ENCODE measurements at places on chromosomes 16 and 17.

DNA sequence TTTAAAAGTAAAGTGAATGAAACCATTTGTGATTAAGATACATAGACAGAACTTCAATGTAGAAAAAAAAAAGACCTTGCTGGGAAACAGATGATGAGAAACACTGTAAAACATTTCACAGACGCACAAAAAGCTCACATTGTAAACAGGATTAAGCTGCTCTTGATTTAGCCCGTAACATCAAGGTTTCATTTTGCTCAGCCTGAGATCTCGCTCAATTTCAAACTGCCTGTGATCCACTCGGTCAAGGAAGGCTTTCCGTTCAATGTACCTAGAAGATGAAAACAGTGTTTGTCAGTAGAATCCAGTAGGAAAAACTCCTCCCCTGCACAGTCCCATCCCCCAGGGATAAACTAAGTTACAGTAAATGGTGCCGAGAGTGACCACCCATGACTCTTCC is 42.3 kb upstream of the BCAR1 start:
- DNase-seq, result no peak

- DNase-seq, result no peak
These were observed 21.7 kb upstream of the UBTF start for GRCh38 chr17:44241106-44241624.

DNA sequence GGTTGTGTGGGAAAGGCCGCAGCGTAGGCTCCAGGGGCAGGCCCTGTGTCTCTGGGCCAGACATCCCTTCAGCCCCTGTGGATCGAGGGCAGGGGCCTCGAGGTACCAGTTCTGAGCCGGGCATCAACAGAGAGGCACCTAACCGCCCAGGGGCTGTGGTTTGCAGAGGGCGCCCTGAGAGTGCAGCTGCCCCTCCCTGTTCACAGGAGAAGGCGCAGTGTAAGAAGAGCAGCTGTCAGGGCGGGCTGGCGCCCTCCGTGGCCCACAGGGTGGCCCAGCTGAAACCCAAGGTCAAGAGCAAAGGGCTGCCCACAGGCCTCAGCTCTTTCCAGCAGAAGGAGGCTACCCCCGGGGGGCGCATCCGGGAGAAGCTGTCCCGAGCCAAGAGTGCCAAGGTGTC is 56.5 kb downstream of the ACTG1 start:
- no peak for DNase-seq

DNA sequence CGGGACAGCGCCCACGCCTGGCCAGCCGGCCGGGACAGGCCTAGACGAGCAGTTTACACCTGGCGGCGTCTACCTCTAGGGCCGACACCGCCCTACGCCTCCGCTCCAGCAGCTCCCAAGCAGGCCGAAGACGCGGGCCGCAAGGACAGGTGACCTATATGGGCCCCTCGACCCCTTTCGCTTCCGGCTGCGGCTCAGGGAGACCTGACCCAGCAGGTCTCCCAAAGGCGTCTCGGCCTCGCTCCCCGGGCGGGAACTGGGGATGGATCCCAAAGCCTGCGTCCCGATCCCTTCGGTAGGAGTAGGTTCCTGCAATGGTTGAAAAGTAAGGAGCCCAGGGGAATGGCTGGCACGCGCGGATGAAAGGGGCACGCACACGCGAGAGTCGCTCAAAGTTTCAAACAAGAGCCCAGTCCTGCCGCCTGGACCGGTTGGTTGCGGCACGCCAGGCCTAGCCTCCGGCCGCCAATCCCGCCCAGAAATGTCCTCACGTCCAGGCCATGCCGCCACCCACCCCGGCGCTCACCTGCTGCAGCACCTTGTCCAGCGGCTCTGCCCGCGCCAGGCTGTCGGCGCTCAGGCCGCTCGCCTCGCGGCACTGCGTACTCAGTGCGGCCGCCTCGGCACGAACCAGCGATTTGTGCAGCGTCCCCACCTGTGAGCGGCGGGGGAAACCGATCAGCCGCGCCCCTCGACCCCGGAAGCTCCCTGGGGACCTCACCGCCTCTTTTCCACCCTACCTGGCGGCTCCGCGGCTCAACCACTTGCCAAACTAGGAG is 630 bp downstream of the ESRP2 start:
- peak; percentile 49 for DNase-seq

DNA sequence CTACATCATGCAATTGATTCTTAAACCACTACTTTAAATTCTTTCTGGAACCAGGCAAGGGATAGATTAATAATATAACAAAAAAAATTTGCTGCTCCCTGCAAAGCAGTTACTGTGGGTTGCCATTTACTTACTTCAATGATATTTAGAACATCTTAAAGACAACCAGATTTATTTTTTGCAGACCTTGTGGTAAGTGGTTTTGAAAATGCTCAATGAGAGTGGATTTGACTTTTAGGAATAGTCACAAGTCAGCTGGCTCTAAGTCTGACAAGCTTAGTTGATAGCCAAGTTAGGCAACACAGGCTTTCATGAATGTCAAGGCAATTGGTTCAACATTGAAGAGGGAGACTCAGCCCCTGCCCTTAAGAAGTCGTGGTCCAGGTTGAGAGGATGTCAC is 11.8 kb downstream of the MARCHF10 start:
- DNase-seq, result no peak

DNA sequence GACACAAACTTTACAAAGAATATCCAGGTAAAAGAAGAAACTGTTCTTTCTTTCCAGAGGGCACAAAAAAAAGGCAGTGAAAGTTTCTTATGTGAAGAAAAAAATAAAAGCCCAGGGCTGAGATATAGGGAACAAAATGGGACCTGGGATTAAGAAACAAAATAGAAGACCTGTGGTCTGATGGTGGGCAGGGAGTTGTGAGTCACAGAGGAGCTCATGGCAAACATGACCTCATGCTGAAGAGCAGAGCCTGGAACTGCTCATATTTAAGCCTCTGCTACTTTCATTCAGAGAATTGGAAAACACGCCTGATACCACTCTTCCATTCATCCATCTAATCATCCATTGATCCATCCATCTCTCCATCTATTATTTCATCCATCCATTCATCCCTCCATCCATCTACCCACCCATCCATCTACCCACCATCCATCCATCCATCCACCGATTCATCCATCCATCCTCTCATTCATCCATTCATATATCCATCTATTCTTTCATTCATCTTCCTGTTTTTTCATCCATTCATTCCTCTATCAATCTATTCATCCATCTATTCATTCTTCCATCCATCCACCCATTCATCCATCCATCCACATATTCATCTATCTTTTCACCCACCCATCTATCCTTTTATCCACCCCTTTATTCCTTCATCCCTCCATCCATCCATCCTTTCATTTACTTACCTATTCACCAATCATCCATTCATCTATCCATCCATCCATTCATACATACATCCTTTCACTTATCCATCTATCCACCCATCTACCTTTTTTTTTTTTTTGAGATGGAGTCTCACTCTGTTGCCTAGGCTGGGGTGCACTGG is 30.0 kb downstream of the WFDC1 start:
- no peak for DNase-seq

DNA sequence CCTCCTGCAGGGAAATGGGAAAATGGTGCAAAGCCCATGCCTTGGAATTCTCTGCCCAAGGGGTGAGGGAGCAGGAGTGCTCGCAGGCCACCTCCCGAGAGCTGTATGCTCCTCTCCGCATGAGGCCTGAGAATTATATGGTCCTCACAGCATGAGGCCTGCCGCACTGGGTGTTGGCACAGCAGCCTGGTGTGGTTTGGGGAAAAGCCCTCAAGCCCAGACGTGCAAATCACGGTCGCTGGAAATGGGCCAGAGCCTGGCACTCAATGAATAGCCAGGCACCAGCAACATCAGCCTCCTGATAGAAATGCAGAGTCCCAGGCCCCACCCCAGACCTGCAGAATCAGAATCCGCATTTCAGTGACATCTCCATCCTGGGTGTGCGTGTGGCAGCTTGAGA is 156.4 kb upstream of the FOXF1 start:
- no peak for DNase-seq

DNA sequence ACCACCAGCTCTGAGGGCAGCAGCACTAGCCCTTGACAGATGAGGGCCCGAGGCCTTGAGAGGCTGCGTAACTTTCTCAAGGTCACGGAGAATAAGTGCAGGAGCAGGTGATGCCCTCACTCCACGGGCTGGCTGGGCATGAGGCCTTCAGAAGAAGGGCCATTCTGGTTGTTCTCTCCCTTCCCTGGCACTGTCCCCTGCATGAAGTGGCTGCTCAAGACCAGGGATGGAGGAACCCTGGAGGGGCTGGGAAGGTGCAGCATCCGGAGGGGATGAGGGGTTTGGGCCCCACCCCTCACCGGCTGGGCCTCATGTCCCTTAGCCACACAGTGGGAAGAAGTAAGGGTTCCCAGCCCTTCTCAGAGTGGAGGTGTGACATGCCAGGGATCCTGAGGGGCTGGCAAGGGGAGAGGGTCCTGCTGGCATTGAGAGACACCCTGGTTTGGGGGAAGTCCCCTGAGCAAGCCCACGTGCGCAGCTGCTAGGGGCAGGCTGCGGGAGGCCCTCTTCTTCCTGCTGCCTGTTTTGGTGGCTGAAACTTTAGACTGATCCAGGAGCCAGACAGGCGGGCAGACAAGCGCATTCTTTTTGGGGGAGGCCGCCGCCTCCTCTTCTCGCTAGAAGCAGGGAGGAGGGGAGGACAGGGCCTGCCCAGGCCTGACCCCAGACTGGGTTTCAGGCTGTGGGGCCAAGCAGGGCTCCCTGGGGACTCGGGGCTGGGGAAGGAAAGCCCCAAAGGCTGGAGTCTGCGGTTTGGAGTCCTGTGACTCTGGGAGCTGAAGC is 74.0 kb downstream of the N4BP1 start:
- peak; percentile 65 for DNase-seq

DNA sequence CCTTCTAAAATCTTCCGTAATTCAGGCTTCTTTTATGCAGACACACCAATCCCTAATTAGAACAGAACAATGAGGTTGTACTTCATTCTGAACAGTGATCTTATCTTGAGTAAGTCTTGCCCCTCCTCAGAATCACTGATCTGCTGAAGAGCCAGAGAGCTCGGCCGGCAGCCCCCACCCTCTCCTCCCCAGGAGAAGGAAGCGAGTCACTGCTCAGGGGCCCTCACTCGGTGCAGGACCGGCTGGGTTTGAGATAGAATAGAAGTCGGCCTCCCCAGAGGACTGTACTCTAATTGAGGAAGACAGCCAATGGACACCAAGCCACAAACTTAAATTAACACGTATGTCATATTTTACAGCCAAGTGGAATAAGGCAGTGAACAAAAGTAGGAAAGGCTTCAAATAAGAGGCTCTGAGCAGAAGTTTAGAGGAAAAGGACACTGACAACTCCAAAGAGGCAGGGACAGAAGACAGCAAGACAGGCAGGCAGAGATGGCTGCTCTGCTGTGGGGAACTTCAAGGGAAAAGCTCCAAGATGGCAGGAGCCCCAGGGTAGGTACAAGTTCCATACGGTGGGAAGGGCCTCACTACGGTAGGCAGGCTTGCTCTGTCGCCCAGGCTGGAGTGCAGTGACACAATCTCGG is 18.6 kb downstream of the CREBBP start:
- no peak for DNase-seq

DNA sequence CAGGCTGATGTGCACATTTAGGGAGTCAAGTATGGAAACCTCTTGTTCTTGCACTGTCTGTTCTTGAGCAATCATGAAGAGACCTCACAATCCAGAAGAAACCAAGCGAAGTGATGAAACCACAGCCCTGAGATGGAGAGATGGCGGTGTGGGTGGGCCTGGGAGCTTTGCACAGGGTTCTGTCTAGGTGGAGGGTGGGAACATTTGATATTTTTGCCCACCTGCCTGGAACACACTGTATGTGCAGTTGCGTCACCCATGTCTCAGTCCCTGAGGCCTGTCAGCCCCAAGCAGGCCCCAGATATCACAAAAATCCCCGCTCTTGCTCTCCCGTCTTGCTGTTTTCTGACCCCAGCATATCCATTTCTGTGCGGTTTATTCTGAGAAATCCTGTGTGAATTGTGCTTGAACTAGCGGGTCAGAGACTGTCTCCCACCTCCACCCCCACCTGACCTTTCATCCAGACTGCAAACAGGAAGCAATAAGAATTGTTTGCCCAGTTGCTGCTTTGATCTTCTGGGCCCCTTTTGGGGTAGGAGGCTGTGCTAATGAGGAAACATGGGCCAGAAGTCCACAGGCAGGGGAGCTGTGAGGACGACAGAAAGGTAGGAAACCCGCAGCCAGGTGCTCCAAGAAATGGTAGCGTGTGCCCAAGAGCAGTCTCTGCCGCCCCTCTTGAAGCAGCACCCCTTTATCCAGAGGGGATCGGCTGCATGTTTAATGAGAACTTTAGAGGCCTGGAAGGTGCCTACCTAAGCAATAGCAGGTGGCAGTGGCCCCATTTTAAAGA is 183.8 kb downstream of the CCDC182 start:
- DNase-seq, result peak; percentile 28

GRCh38 chr16:28309811-28310311 is 17.5 kb downstream of the SBK1 start:
- DNase-seq, result no peak

GRCh38 chr16:67397812-67398545 is 4.7 kb upstream of the TPPP3 start:
- DNase-seq, result peak; percentile 8

- no peak for DNase-seq
These were observed 68.0 kb upstream of the GAS7 start for GRCh38 chr17:10266296-10266876.

GRCh38 chr16:84813141-84813934 is 6.4 kb upstream of the CRISPLD2 start:
- DNase-seq, result no peak

DNA sequence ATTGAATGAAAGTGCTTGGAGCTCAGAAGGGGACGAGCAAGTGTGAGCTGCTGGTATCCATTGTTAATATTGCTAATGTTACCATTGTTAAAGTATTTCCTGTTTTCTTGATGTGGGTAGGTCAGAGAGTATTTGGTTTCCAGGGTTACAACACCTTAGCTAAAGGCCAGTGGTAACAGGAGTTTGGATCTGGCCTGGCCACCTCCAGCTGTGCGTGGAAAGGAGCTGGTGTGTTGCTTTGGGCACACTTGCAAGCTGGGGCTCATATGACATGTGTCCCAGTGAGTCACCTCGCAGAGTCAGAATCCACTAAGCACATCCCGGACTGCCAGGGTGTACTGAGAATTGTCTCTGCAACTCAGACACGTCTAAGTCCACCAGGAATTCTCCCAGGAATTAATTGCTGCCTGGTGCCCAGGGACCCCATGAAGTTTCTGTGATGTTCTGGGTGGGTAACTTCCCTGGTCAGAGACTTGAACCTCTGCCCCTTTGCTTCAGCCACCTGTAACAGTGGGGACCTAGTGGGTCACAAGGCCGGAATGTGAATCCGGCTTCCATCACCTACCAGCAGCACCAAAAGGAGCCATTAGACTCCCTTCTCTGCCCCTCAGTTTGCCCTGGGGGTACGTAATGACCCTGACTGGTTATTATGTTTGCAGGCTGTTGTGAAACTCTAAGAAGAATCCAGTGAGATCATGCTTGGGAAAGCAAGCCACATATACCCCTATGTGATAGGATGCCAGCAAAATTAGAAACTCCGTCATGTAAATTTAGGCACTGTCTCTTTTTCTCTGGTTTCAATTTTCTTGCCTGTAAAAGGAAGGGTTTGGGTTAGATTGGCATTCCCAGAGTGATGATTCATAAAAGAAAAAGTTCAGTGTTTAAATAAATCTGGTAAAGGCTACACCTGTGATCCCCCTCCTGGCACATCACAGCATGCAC is 12.8 kb downstream of the SLC6A2 start:
- no peak for DNase-seq

Data from NCI-H1417 (cell line).